T-helper 1 cell (primary cell): ENCODE measurements at places on chromosomes 11 and 22.

DNA sequence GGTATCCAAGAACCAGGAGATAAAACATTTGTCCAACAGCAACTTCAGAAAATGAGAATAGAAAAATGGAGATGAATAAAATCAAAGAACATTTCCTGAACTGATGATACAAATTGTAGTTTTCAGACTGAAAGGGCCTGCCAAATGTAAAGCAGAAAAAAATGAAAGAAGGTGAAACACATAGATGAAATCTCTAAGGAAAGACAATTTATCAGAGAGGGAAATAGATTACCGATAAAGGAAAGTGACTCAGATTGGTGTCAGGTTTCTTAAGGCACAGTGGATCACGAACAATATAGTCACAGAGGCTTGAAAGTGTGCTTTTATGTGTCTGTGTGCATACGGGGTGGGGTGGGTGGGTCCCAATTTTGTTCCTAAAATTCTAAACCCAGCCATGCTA is 4.1 kb upstream of the STT3A start:
- DNase-seq, result no peak

- DNase-seq, result no peak
Observed at GRCh38 chr22:50308597-50308935, 1.1 kb upstream of the PLXNB2 start.

DNA sequence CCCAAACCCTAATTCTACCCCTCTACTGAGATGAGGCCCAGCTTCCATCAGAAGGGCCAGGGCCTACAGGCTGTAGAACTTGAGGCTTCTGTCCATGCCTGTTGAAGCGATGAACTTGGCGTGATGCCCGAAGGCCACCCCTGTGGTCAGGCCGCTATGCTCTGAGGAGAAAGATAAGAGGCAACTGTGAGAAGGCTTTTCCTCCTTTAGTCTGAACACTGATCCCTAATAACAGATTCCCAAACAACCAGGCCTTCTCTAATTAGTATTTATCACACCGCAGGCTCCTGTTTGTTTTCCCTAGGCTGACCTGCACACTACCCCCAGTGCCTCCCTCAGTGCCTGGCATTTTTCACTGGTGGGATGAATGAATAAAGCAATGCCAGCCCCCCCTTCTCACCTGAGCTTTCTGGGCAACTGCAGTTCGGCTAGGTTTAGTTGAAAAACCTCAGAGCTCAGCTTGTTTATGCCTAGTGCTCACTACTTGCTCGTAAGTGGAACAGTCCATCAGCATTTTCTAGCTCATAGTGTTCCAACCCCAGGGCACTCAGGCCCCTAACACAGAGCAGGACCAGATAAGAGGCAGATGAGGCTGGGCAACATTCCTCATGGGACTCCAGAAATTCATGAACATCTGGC is 15.2 kb downstream of the PRPF19 start:
- no peak for DNase-seq

DNA sequence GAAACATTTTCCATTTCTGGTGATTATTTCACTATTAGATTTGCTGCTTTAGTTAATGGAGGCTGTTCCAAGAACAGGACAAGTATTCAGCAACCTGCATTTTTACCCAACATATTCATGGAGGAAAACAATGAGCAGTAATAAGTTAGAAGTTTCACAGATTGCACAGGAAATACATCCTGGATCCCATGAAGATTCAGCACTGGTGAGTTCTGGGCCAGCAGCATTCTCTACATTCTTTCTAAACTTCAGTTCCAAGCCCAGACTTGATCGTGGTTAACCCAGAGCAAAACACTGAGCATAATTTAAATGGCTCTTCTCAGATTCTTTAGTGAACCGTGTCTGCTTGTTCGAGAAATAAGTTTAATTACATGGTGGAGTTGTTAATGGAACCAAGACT is 3.8 kb downstream of the FJX1 start:
- no peak for DNase-seq

- DNase-seq, result no peak
Observed at GRCh38 chr11:12639388-12639787, 34.8 kb upstream of the TEAD1 start.

DNA sequence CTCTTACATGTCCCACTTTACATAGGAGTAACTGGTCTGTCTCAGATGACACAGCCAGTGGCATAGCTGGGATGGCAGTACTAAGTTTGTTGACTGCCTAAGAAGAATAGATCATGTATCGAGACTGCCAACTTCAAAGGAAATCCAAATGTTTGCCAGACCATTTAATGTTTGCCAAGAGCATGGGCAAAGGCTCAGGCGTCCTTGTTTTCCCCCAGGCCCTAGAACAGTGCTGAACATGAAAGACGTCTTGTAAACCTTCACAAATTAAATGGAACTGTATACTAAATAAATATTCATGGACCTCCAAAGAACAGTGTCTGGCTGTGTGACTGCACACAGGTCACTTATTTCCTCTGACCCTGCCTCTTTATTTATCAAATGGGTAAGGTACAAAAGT is 234.7 kb upstream of the CCDC90B start:
- DNase-seq, result no peak

DNA sequence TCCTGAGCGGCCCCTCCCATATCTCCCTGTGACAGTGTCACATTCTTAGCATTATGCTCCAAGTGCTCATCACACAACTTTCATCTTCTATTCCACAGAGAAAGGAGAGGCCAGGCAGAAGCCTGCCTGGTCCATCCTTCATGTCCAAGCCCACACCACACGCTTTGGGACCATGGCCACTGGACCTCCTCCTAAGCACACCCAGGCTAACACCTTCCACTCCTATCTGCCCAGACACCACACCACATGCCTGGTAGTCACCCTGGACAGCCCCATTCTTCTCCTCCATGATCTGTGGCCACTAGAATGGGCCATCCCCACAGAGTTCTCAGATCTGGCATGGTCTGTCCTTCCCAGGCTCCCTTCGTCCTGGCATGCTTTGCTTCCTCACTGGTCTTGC is 55.3 kb downstream of the HIRA start:
- no peak for DNase-seq

DNA sequence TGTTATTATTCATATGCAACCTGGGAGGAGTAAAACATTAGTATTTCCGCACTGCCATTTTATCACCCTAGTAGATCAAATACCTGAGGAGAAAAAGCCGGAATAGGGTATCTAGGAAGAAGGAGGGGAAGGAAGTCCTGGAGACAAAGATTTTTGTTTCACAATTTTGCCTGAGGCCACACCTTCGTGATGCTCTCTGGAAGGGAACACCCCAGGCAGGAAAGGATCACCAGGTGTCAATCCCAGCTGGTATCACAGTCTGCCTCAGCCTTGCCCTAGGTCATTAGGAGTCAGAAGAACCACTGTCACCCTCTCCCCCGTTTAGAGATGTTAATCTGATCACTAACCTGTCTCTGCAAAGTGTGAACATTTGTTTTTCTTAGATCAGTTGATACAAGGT is 35.4 kb upstream of the IGSF9B start:
- DNase-seq, result no peak

GRCh38 chr11:131999084-131999483 is 628.7 kb downstream of the NTM start:
- DNase-seq, result no peak

- no peak for DNase-seq
Observed at GRCh38 chr22:37951305-37951704, 2.1 kb downstream of the C22orf23 start.

GRCh38 chr22:46934746-46935491 is 172.5 kb downstream of the TBC1D22A start:
- DNase-seq, result no peak

DNA sequence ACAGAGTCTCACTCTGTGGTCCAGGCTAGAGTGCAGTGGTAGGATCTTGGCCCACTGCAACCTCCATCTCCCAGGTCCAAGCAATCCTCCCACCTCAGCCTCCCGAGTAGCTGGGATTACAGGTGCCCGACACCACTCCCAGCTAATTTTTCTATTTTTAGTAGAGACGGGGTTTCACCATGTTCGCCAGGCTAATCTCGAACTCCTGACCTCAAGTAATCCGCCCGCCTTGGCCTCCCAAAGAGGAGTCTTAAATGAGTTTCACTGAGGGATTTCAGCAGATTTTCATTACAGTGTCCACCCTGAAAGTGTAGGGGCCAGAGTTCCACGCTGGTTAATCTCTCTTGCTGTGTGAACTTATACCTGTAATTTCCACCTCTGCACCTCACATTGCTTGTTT is 412 bp upstream of the RPS3 start:
- no peak for DNase-seq

DNA sequence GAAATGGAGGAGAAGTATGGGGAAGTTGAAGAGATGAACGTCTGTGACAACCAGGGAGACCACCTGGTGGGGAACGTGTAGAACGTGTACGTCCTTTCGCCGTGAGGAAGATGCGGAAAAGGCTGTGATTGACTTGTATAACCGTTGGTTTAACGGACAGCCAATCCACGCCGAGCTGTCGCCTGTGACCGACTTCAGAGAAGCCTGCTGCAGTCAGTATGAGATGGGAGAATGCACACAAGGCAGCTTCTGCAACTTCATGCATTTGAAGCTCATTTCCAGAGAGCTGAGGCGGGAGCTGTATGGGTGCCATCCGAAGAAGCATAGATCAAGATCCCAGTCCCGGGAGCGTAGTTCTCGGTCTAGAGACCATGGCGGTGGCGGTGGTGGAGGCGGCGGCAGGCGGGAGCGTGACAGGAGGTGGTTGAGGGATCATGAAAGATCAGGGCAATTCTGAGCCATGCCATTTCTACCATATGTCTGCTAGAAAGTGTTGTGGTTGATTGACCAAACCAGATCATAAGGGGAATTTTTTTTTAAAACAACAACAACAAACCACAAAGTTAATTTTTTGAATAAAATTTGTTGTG is 36.8 kb upstream of the PHOX2A start:
- no peak for DNase-seq

DNA sequence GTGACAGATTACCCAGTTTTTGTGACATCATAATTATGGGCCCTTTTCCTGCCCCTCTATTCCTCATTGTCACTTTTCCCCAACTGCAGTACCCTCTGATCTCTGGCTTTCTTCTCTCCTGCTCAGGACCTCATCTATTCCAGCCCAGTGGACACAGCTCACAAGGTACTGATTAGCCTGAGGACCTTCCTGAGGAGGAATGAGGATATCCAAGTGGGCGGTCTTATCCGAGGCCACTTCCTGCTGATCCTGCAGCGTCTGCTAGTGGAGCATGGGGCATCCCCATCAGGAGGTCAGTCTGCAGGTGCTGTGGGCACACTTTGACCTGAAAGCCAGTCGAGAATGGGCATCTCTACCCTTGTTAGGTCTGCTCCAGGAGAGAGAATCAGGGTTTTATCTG is 24.5 kb upstream of the CCDC134 start:
- DNase-seq, result no peak

GRCh38 chr11:57490456-57491248 is 24.9 kb downstream of the SLC43A1 start:
- DNase-seq, result no peak

DNA sequence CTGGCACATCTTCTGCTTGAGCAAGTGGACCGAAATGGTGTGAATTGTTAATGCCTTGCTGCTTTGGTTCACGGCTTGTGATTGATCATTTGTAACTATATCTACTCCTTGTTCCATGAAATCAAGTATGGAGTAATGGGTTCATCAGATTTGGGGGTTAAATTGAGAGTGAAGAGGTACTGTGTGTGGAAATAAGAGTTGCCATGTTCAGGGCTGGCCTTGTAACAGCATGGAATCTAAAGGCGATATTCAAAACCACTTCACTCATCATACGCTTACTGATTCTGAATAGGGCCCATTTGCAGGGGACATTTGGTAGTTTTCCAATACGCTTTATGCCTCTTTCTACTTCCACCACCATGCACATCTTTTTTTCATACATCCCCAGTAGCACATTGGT is 122.2 kb downstream of the DCDC1 start:
- DNase-seq, result no peak

DNA sequence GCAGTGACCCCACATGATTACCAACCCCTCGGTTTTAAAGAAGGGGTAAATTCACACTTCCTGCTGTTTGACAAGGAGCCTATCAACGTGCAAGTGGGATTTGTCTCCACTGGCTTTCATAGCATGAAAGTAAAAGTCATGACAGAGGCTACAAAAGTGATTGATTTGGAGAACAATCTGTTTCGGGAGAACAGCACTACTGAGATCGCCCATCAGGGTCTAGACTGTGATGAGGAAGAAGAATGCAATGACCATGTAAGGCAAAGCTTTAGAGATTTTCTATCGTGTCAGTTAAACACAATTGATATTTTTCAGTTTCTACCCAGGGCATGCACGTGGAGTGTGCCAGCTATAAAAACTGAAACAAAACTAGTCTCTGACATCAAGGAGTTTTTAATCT is 41.7 kb downstream of the HORMAD2 start:
- no peak for DNase-seq

DNA sequence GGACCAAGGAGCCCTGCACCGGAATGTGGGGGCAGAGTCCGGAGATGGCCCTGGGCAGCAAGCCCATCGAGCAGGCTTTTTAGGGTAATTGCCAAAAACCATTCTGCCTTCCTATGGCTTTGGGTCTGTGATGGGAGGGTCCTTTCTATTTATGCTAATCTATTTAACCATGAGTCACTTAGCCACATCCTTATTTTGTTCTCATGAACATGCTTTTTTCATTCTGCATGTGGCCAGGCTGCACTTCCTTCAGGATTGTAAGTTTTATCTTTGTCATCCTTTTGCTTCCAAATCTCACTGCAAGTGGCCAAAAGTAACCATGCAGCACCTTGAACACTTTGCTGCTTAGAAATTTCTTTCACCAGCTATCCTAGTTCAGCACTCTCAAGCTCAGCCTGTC is 88.3 kb downstream of the EFCAB6 start:
- no peak for DNase-seq

- DNase-seq, result no peak
Observed at GRCh38 chr11:46972821-46973220, 36.3 kb downstream of the CSTPP1 start.

GRCh38 chr11:123158033-123159003 is 36.7 kb downstream of the CLMP start:
- no peak for DNase-seq

DNA sequence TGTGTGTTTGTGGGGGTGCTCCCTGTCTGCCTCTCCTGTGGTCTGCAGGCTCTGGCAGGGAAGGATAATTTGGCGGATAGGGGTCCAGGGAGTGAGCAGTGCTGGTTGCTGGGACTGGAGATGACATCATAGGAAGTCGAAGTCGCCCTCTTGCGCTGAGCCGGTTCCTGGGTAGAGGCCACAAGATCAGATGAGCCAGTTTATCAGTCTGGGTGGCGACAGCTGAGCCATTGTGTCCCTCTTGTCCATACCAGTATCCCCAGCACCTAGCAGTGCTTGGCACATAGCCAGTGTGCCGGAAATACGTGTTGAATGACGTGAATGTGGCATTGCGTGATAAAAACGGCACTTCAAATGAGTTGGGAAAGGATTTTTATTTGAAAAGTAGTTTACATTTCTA is 9.8 kb downstream of the APOL5 start:
- no peak for DNase-seq

GRCh38 chr11:83895516-83895915 is 609.3 kb upstream of the CCDC90B start:
- no peak for DNase-seq
